ENCODE measurements at places on chromosomes 11 and 22. TPM values are rescaled to one million over a fixed set of nuclear protein-coding genes. Genes with fewer than 3 reads are reported as not detected.
A peak's percentile ranks its signal among the peaks of the same experiment; 100 is the strongest.

GRCh38 chr11:122354025-122354697 lies 238.1 kb upstream of the BLID start:
- DNase-seq = no peak

DNA sequence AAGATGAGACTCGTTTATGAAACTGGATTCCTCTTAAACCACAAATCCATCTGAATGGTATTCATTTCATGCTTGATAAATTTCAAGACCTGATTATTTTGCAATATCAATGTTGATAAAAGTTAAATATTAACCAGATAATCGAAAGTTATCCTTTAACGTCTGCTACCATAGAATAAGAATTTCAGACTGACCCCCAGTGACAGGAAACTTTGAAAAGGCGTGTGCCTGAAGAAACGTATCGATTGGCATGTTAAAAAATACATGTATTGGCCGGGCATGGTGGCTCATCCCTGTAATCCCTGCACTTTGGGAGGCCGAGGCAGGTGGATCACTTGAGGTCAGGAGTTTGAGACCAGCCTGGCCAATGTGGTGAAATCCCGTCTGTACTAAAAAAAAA lies 13.9 kb downstream of the SCGB1A1 start:
- DNase-seq = no peak

DNA sequence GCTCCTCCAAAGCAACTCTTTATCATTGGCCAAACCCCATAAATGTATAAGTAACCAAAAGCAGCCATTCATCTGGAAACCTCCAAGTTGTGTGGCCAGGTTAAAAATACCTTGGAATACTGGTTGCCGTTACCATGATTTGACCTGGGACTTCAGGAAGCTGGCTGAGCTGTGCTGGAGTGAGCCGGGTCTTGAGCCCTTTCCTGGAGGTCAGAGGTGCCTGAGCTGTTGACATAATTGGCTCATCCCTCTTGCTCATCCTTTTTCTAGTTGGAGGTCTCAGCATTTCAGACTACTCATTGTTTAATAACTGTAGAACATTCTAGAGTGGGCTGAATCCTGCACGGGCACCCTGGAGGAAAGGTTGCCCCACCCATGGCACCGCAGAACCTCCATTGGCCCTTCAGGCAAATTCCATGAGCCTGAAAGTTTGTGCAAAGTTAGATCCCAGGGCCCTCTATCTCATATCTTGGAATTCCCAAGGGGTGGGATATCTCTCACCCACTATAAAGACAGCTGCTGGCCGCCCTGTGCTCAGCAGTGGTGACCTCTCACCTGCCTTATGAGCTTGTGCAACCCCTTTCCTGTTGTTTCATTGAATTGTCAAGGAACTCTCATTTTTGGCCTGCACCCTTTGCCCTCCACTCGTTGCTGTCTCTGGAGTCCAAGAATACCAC lies 77.0 kb downstream of the C22orf31 start:
- no peak for DNase-seq

POU2AF1 gene
- total RNA-seq = not detected

NEFH gene
- total RNA-seq = 0.20 TPM

DNA sequence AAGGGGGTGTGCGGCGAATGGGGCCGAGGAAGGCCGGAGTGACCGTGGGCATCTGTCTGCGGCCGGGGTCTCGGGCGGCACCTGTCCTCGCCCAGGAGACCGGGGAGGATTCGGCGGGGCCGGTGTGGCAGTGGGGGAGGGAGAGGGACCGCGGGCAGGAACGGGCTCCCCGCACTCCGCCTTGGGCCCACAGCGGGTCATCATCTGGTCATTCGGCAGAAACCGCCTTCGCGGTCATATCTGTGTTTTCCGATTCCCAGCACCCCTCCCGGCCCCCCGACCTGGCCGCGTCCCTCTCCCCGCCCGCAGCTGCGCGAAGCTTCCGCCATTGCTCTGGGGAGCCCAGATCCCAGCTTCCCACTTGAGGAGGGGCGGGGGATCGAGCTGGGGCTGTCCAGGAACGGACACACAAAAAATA lies 824 bp upstream of the CBX6 start:
- peak; percentile 28 for DNase-seq

GRCh38 chr11:76119032-76119431 lies 87.3 kb downstream of the WNT11 start:
- DNase-seq = no peak

RNF214 gene
- total RNA-seq = 7.1 TPM

- DNase-seq = no peak
Observed at GRCh38 chr11:75493626-75494025, 32.1 kb downstream of the GDPD5 start.

- DNase-seq = no peak
Observed at GRCh38 chr11:64711138-64711955, 11.7 kb downstream of the NRXN2 start.

- no peak for DNase-seq
Observed at GRCh38 chr22:23530766-23531282, 49.3 kb downstream of the IGLL1 start.

CARNS1 gene
- total RNA-seq = not detected

KDM4E gene
- not detected for total RNA-seq

TST gene
- total RNA-seq = 27.3 TPM

DNA sequence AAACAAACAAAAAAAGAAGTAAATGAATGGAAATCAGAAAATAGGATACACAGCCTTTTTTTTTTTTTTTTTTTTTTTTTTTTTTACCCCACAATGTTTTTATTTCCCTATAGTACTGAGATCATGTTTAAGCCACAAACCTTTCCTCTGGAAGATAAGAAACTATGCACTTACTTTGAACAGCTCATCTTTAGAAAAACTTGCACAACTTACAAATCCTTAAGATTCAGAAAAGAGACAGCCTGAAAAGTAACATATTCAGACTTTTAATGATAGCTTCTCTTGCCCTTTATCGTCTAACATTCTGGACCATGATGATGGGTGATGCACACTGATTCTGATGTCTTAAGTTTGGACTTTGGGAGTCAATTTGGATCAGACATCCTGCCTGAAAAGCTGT lies 80.3 kb downstream of the TNRC6B start:
- no peak for DNase-seq

GRCh38 chr22:39732625-39733024 lies 160.9 kb downstream of the ENTHD1 start:
- no peak for DNase-seq

DNA sequence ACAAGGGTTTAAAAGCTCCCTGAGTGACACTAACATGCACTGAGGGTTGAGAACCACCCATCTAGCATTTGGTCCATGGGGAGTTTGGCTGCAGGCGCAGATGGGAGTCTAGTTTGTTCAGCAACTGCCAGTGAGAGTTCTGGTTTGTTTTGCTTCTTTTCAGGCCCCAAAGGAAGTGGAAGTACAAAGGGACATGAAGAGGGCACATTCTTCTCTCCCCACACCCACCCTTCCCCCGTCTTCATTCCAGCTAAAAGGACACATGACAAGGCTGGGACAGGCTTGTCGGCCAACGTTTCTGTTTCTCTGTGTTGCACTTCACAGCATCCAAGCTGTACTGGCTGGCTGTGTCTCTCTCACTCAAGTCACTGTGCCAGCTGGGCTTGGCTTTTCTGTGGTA lies 8.2 kb upstream of the ENDOD1 start:
- DNase-seq = no peak

DNA sequence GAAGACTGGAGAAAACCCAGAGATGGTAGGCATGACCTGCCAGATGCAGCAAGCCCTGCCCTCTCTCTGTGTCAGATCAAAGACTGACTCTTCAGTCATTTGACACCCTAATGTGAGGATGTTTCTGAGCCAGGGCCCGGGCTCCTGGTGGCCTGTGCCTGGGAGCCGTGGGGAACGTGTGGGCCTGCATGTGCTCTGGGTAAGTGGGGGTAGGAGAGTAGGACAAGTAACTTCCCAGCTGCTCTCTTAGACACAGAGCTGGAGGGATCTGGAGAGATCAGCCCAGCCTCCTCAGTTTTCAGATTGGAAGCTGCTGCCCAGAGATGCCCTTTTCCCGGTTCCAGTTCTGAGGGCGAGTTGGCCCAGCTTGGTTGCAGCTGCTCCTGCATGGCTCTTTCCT lies 110.8 kb downstream of the TEAD1 start:
- no peak for DNase-seq

- peak; percentile 72 for DNase-seq
Observed at GRCh38 chr22:41197038-41197972, 7.8 kb upstream of the L3MBTL2 start.

- DNase-seq = peak; percentile 17
Observed at GRCh38 chr11:105202844-105203548, 63.4 kb upstream of the CARD18 start.

GRCh38 chr11:1300569-1301187 lies 8.8 kb downstream of the TOLLIP start:
- DNase-seq = no peak

- peak; percentile 14 for DNase-seq
Observed at GRCh38 chr11:119380827-119381180, 686 bp downstream of the USP2 start.

GRCh38 chr11:47361419-47361818 lies 8.9 kb upstream of the MYBPC3 start:
- DNase-seq = no peak

GRCh38 chr22:37563153-37564081 lies 3.1 kb downstream of the CDC42EP1 start:
- DNase-seq = peak; percentile 91

DNA sequence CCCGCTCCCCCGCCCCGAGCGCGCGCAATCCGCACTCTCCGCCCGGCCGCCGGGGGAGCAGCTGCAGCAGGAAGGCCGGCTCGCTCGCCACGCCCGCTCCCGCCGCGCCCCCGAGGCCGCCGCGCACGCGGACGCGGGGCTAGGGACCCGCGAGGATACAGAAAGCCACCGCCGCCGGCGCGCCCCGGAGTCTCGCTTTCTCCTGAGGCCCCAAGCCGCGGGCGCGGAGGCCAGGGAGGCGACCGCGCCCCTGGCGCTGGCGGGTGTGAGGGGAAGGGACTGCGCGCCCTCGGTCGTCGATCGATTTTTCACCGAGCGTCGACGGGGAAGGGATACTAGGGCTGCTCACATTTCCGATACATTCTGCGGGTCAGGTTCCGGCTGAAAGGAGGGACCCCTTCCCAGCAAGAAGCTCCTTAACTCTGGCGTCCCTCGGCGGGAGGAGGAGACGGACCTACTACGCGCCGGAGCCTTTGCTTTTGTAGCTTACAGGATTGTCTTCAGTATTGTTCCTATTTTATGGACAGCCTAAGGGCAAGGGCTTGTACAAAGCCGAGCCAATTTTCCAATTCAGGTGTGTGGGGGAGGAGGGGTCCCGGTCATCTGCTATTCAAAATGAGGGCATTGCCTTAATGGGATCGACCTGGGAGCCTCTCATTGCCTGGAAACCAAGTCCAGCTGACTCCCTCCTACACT lies 416 bp upstream of the GAB2 start:
- peak; percentile 78 for DNase-seq

PTGDR2 gene
- total RNA-seq = not detected

TRIM51 gene
- total RNA-seq = not detected

DNA sequence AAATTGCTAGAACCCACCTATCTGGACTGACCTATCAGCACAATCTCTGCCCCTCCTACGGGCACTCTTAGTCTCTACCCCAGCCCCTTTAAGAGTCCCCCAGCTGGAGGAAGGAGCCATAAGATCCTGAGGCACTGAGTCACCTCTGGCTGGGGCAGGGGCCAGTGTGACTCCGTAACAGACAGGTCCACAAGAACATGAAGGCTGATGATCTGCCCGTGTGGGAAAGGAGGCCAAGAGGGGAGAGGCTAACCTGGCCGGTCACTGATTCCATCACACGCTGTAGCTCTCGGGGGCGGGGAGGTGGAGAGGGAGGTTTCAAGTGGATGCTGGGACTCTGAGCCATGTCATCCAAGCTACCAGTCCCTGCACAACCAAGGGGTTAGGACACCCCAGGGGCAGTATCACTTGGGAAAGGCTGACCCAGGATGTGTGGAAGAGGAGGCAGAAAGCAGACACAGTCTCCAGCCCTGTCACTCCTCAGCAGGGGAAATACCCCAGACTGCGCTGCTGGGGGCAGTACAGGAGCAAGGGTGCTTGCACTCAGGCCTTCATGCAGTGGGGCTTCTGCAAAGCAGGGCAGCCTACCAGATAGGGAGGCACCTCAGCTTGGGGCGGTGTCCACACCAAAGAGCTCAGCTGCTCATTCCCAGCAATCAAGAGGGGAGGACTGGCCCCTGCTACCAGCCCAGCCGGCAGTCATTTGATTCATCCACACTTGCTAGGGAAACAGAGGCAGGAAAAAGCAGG lies 22.3 kb downstream of the ARHGAP1 start:
- DNase-seq = no peak

DNA sequence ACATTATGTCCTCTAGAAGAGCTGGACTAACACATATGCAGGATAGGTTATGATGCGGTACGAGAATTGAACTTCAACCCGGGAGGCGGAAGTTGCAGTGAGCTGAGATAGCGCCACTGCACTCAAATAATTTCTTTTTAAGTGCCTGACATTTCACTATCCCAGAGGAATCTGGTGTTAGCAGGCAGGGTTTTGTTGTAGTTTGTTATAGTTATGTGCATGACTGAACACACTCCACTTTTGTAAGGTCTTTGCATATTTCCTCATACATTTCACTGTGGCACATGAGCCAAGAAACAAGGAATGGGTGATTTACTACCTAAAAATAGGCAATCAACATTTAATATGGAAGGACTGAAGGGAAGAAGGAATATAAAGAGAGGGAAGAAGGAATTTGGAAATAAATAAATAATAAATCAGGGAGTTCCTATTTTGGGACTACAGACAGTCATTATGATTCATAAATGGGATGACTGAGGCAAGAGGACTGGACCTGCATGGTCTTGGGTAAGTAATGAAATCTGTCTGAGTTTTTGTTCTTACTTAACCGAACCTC lies 8.7 kb upstream of the HIPK3 start:
- no peak for DNase-seq

GRCh38 chr11:115677190-115677589 lies 173.0 kb upstream of the CADM1 start:
- DNase-seq = no peak

DNA sequence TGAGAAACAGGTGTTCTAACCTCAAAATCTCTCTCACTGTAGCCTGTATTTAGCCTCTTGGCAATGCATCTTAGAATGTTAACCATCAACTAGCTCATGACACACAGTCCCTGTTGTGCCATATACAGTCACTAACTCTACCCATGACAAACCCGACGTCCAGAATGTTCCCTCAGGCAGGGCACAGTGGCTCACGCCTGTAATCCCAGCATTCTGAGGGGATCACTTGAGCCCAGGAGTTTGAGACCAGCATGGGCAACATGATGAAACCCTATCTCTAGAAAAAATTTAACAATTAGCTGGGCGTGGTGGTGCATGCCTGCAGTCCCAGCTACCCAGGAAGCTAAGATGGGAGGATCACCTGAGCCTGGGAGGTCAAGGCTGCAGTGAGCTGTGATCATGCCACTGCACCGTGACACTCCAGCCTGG lies 18.2 kb upstream of the CCDC34 start:
- DNase-seq = no peak

SPDYC gene
- not detected for total RNA-seq
